ENCODE measurements at places on chromosomes 5 and 9.

DNA sequence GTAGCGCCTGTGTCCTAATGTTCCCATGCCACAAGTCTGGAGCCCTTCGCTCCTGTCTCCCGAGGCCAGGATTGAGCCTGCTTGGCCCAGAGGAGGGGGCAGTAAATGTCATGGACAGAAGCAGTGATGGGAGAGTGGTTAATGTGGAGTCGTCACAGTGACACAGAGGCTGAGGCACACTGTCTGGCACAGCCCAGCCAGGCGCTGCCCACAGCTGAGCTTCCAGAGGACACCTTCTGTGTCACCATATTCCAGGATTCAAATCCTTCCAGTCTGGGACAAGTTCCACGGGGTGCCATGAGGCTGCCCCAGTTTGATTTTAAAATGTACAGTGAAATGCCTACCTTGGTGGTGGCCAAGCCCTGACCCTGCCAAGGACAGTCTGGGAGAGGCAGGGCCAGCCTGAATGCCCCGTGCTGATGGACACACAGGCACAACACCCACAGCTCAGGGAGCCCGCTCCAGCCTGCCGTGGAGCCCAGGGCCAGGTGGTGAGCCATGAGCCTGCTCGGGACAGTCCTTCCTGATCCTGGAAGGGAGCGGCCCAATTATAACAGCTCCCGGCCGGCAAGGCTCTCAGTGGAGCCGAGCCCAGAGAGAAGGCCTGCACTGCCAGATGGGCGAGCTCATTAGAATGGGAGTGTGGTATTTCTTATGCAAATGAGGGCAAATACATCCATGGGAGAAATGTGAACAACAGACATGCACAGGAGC, 99.1 kb upstream of the RUFY1 start:
- no peak for DNase-seq

GRCh38 chr5:39652036-39652435, 227.3 kb upstream of the DAB2 start:
- DNase-seq = no peak

- DNase-seq = no peak
These were observed 29.1 kb downstream of the SNCAIP start for GRCh38 chr5:122341087-122341486.

DNA sequence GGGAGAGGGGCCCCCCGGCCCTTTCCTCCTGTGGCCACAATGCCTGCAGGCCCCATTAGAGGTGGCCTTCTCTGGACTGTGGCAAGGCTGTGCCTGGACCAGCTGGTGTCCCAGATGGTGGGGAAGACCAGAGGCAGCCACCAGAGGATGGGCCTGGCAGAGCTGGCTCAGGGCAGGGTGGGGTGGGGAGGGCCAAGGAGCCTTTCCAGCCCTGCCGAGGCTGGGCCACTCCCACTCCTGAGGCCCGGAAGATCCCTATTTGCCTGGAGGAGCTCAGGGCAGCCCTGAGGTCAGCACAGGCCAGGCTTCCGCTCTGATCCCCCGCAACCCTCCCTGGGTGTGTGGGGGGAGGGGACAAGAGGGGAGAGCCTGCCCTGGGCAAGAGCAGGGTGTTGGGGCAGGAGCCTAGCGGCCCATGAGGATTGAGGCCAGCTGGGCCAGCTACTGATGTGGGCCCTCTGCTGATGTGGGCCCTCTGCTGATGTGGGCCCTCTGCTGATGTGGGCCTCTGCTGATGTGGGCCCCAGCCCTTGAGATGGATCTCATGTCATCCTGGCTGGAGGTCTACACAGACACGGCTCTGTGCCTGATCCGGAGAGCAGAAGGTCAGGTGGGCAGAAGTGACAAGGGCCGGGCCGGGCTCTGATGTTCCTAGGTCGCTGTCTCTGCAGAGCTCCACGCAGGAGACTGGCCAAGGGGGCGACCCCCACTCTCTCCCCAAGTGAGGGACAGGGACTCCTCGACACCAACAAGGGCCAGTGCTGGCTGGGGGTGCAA, 6.0 kb downstream of the MRPS2 start:
- DNase-seq = no peak

- no peak for DNase-seq
These were observed 26.6 kb downstream of the ENHO start for GRCh38 chr9:34496149-34496712.

All from muscle of leg (tissue), 16 donors.